ENCODE measurements at places on chromosomes 4 and X.

DNA sequence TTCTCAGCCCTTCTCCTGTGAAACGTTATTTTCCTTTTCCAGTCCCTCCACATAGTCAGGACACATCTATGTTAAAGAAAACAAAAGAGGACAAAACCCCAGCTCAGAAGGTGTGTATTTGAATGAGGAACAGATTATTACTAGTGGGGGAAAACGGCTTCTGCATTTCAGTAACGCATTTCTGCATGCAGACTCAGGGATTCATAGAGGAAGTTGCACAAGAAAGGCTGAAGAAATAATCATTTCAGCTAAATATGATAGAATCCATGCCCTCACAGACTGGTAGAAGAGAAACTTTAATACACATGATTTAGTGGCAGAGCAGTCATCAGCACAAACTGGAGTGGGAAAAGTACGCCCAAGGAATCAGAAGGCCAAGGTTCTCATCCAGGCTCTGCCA, 270.8 kb upstream of the FGF13 start:
- DNase-seq, result no peak

DNA sequence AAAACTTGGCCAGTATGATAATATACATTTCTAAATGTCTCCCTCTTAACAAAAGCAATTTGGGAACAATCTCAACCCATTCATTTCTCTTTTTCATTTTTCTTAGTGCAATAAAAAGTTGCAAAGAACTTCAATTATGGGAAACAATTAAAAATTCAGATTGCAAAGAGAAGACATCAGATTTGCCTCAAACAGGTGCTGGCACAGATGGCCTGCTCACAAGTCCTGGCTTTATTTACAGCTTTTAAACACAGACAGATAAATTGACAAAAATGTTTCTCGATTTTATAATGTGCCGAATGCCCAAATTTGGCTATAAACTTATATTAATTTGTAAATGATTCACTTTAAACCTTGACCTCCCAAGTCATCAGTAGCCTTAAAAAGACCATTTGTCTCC, 28.7 kb downstream of the SLC4A4 start:
- DNase-seq, result no peak

DNA sequence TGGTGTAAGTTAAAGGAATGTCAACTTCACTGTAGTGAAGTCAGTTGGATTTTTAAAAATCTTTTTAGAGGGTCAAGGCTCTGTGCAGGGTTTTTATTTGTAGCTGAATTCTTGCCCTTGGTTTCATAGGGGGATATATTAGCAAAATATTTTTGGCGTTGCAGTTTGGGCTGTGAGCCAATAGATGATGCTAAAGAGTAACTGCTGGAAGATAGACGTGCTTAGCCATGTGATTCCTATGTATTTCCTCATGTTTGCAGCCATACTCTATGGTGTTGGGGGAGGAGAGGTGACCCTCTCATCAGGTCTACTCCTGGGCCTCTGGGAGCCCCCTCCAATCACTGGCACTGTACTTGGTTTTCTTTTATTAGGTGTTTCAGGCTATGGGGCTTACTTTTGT, 246.7 kb upstream of the ARHGAP24 start:
- no peak for DNase-seq

- DNase-seq, result no peak
These were observed at the start of gene GPRASP2 for GRCh38 chrX:102712216-102712966. Gene GPRASP2, plus strand, starts transcription at chrX:102712448. Its CDS starts 2,422 bp downstream, at chrX:102714870.

- no peak for DNase-seq
These were observed 113.4 kb downstream of the DRD5 start for GRCh38 chr4:9894644-9895332.

DNA sequence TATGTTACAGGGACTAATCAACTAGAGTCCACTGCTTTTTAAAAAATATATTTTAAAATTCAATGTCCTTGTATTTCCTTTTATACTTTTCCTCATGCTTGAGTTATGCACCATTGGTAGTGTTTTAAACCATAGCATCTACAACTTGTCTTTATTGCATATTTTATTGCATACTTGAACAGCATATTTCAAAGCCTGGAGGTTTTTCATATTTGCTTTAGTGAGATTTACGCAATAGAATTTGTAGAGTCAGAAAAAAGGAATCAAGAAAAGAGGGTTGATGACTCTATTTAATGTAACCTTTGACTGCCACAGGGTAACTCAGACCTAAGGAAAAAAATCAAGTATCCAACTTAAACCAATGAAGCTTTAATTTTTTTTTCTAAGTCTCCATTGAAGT, 1165.7 kb upstream of the IGFBP7 start:
- DNase-seq, result no peak

DNA sequence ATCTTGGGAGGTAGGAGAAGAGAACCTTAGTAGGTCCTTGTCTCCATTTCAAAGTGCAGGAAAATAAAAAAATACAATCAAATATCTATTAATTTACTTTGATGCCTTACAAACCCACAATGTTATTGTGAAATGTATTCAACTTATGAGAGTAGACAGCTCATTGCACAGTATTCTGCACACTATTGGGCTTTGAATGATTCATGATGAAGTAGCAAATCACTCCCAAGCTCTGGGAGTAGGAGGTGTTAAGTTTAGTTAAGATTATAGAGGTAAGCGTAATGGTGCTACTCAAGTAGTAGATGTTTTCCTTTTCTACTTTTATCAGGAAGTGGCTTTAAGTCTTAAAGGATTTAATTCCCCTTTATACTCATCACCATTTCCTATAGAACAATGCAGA, 32.8 kb upstream of the TMPRSS11A start:
- DNase-seq, result no peak

GRCh38 chr4:95091272-95091671, 333.5 kb downstream of the BMPR1B start:
- no peak for DNase-seq

GRCh38 chr4:188573104-188573503, 433.9 kb downstream of the TRIML1 start:
- no peak for DNase-seq

GRCh38 chr4:135368831-135369230, 1167.2 kb upstream of the PABPC4L start:
- no peak for DNase-seq

GRCh38 chr4:157035471-157035870, 40.5 kb upstream of the GLRB start:
- no peak for DNase-seq

DNA sequence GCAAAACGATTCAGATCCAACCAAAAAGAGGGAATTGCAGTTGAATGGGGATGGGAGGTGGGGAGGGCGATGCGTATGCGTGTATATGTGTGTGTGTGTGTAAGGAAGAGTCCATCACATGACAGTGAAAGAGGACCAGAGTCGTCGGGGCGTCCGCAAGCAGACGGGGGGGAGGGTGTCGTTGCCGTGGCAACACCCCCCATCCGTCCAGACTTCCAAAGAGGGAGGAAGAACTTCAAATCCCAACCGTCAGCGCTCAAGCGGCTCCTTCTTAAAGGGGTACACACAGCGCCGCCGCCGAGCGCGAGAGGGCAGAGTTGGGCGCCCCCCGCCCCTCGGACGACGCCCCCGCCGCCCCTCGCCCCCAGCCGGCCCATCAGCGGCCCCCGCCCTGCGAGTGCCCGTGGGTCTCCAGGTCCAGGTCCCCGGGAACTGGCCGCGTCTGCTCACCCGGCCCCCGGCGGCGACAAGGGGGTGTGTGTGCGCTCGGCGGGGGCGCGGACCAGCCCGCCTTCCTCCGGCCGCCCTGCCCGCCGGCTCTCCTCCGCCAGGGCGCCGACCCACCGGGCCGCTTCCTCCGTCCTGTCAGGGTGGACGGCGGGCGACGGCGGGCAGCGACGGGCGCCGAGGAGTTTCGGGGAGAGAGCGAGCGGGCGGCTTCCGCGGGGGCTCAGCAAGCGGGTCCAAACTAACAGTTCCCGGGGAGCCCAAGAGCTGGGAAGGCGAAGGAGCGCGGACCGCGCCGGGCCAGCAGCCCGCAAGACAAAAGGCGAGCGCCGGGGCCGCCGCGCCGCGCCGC, 685 bp downstream of the LCORL start:
- DNase-seq, result peak; percentile 17

- no peak for DNase-seq
These were observed 60.4 kb upstream of the ATXN3L start for GRCh38 chrX:13380211-13380610.

- no peak for DNase-seq
These were observed 378.9 kb downstream of the PPP1R2C start for GRCh38 chrX:42398967-42399631.

DNA sequence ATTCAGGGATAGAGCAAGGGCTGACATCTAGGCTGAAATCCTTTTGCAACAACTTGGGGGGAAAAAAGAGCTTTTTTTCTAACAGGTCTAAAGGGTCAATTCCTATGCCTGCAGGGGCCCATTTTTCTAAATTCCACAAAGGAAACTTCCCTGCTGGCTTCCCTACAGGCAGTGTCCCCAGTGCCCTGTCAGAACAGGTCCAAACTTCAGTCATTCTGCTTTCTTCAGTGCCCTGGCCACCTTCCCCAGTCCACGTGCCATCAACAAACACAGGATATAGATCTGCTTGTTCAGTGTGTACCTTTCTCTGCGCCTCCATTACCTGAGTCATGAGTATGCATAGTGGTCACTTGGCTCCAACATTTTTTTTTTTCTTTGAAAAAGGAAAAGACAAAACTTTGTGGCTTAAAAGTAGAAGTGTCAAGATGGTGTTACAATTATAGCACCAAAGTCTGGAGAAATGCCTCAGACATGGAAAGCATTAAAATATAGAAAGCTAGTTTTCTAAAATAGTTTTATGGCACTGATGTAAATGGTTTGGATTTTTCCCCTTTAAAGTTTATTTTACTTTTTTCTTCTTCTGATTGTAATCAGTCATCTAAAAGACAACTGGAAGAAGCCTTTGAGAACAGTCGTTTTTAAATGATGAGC, 84.0 kb upstream of the JADE1 start:
- no peak for DNase-seq

- no peak for DNase-seq
These were observed 22.4 kb downstream of the STARD8 start for GRCh38 chrX:68669871-68670270.

GRCh38 chr4:173161311-173161710, 7.3 kb upstream of the GALNT7 start:
- DNase-seq, result no peak

GRCh38 chr4:105551965-105552746, at the start of gene ARHGEF38:
Gene ARHGEF38, plus strand, starts transcription at chr4:105552620. Its CDS starts 146 bp downstream, at chr4:105552766.
- DNase-seq, result no peak

GRCh38 chr4:139921429-139922184, 232.4 kb downstream of the MAML3 start:
- no peak for DNase-seq

DNA sequence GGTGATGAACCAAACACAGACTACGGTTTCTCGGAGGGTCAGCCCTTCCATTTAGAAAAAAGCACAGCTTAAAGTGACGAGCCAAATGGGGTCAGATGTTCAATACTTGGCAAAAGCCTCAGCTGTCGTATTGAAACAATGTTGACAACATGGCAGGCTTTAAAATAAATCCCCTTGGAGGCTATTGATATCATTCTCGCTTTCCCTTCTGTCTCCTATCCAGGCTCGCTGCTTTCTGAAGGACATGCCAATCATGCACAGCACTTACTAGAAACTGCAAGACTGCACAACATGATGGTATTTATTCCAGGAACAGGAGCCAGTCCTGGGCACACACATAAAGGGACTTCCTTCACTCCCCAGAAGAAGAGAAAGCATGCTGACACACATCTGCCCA, 137.9 kb downstream of the SLC7A11 start:
- DNase-seq, result no peak

- DNase-seq, result no peak
These were observed 203.3 kb downstream of the MAPK10 start for GRCh38 chr4:86156531-86156930.

DNA sequence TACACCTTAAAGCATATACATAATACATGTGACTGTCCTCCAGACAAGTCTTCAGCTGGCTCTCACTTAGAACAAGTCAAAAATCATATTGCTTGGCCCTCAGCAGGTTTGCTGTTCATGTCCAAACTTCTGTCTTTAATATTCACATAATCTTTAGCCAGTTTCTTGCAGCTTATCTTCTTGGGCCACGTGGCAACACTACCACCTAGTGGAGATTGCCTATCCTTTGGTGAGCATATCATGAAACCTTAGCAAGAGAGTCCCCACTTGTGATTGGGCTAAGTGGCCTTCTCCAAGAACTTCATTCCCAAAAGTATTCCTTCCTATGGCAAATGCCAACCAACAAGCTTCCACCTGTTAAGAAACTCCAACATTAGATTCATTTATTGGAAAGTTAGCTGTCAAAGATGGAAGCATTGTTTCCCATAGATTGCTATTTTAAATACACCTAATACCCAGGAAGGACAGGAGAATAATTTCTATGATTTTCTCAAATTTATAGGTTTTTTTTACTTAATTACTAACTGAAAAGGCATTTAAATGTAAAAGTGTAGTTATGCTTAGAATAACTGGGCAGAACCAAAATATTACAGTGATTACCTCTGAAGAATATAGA, 231.9 kb upstream of the INTU start:
- peak; percentile 3 for DNase-seq

DNA sequence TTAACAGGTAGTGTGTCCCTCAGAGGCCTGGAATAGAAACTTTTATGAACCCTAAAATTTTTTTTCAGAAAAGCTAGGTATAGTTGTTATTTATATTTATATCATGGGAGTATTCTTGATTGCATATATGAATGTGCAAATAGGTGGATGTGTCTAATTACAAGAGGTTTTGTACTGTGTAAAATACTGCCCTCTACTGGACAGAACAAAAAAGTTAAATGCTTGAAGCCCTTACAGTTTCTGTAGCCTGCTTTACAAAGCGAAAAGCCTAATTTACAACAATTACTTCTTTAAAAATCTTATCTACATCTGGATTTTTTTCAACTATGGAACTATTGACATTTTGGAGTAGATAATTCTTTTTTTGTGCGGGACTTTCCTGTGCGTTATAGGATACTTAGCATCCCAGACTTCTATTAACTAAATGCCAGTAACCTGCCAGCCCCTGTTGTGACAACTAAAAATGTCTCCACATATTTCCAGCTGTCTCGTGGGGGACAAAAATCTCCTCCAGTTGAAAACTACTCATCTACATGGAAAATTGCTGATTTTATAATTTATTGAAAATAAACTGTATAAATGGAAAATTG, 35.1 kb downstream of the ENPEP start:
- DNase-seq, result no peak

DNA sequence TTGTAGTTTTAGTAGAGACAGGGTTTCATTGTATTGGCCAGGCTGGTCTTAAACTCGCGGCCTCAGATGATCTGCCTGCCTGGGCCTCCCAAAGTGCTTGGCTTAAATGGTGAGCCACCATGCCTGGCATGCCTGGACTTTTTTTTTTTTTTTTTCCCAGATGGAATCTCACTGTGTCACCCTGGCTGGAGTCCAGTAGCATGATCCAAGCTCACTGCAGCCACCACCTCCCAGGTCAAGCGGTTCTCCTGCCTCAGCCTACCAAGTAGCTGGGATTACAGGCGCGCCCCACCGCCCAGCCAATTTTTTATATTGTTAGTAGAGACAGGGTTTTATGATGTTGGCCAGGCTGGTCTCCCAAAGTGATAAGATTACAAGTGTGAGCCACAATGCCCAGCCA, 8.4 kb downstream of the UBE2K start:
- no peak for DNase-seq

Measured in activated CD8-positive, alpha-beta memory T cell treated with anti-CD3 and anti-CD28 coated beads for 48 hours (primary cell).